Activated T-helper 1 cell treated with anti-CD3 and anti-CD28 coated beads, Interleukin-12 subunit alpha, Interleukin-12 subunit beta, Interleukin-2, Interleukin-4 antibody, amounts not matched to agents 30 ng/mL and 10 ng/mL and 1 ng/mL, durations not matched to agents 14 hours and 24 hours and 36 hours (primary cell): ENCODE measurements at places on chromosomes 5 and 9. TPM values are rescaled to one million over a fixed set of nuclear protein-coding genes. Genes with fewer than 3 reads are reported as not detected.

The MEIKIN gene
- total RNA-seq = not detected in 2 replicates

The SH3TC2 gene
- not detected in 2 replicates for total RNA-seq

The IGFBPL1 gene
- not detected in 2 replicates for total RNA-seq

DNA sequence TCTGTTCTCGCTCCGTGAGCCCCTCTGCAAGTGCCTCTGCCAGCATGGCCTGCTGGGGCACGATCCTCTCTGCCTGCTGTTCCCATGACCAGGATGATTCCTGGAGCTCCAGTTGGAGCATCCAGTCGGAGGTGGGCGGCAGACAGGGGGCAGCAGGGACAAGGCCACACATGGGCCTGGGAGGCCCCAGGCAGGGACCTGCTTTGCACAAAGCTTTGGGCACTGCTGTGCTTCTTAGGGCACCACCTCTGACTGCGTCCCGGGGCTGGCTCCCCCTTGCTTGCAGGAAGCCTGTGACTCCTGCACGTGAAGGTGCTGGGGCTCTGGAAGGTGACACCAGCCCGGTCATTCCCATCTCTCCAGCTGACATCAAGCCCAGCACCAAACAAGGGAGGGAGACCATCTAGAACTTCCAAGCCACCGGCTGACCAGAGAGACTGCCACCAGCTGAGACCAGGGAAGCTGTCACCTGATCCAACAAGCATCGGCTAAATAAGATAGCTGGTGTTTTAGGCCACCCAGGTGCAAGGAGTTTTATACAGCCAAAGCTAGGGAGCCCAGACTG is 174.8 kb upstream of the FOXD4L5 start:
- H3K4me1 ChIP-seq = no peaks in the 10 kb centered on the region
- no peak overlapping the region for H3K27ac ChIP-seq
- no peak overlapping the region for H3K4me3 ChIP-seq
- H3K36me3 ChIP-seq = peaks cover 1% of the 10 kb centered on the region
- H3K27me3 ChIP-seq = no peaks in the 10 kb centered on the region

- H3K27me3 ChIP-seq = no peaks in the 10 kb centered on the region
- peaks cover 24% of the 10 kb centered on the region for H3K36me3 ChIP-seq
- H3K27ac ChIP-seq = no peak overlapping the region
- H3K4me3 ChIP-seq = no peak overlapping the region
These were observed 5.9 kb downstream of the MGAT4B start for GRCh38 chr5:179800696-179801201.

- no peak overlapping the region for H3K4me3 ChIP-seq
- H3K4me1 ChIP-seq = peaks cover 29% of the 10 kb centered on the region
- no peak for DNase-seq
- H3K27ac ChIP-seq = no peak overlapping the region
- no peaks in the 10 kb centered on the region for H3K27me3 ChIP-seq
- H3K36me3 ChIP-seq = peaks cover 38% of the 10 kb centered on the region
These were observed 16.3 kb downstream of the TCERG1 start for GRCh38 chr5:146463446-146463845.

DNA sequence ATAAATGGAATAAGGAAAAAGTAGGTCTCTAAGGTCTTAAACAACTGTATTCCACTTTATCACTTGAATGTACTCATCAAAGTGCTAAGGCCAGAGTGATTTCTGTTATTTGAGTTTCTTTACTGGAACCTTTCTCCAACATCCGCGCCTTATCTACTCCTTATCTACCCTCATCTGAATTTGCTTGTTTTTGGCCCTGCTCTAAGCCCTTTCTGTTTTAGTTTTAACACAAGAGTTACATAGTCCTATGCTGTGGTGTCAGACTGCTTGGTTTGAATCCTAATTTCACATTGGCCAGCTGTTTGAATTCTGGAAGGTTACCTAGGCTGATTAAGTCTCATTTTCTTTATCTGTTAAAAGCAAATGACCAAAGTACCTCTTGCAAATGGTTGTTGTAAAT is 128.3 kb downstream of the PCSK5 start:
- H3K27ac ChIP-seq = no peak overlapping the region
- H3K27me3 ChIP-seq = peaks cover 2% of the 10 kb centered on the region
- H3K4me1 ChIP-seq = peaks cover 47% of the 10 kb centered on the region

GRCh38 chr5:172881691-172882370 is 47.8 kb downstream of the ERGIC1 start:
- H3K4me3 ChIP-seq = no peak overlapping the region
- no peak for DNase-seq
- no peaks in the 10 kb centered on the region for H3K27me3 ChIP-seq
- H3K27ac ChIP-seq = no peak overlapping the region
- peaks cover 2% of the 10 kb centered on the region for H3K36me3 ChIP-seq

DNA sequence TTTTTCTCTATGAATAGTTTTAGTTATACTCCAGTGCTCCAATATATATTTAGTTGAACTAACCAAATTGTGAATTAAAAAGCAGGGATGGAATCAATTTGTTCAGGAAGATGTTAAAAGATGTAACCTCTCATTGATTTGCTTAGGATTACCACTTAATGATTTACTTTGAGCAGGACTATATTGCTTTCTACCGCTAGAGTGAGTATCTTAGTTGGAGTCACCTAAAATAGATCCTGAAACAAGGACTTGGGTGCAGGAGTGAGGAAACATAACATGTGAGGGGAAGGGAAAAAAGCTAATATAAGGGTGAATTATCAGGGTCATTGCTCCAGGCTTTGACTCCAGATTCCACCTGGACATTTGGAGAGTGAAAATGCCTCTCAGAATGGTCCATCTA is 2277.4 kb upstream of the C9orf72 start:
- no peaks in the 10 kb centered on the region for H3K36me3 ChIP-seq
- no peak overlapping the region for H3K4me3 ChIP-seq
- H3K27ac ChIP-seq = no peak overlapping the region
- no peaks in the 10 kb centered on the region for H3K4me1 ChIP-seq
- no peaks in the 10 kb centered on the region for H3K27me3 ChIP-seq

DNA sequence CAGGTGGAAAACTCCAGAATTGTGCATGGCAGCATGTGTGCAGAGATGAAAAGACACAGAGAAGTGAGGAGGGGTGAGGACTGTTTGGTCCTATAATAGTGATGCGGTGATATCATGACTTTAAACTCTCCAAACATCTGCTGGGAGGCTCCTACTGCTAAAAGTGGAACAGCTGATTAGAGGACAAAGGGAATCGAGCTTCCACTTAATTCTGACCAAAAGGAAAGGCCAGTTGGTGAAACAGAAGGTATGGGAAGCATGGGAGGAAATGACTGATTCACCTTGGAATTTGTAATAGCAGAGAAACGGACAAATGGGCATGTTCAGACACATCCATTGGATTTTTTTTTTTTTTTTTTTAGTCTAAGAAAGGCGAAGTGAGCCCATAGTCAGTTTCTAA is 67.5 kb upstream of the MAMDC2 start:
- H3K27me3 ChIP-seq = peaks cover 6% of the 10 kb centered on the region
- no peak overlapping the region for H3K27ac ChIP-seq
- no peaks in the 10 kb centered on the region for H3K4me1 ChIP-seq
- no peak overlapping the region for H3K4me3 ChIP-seq
- no peaks in the 10 kb centered on the region for H3K36me3 ChIP-seq

DNA sequence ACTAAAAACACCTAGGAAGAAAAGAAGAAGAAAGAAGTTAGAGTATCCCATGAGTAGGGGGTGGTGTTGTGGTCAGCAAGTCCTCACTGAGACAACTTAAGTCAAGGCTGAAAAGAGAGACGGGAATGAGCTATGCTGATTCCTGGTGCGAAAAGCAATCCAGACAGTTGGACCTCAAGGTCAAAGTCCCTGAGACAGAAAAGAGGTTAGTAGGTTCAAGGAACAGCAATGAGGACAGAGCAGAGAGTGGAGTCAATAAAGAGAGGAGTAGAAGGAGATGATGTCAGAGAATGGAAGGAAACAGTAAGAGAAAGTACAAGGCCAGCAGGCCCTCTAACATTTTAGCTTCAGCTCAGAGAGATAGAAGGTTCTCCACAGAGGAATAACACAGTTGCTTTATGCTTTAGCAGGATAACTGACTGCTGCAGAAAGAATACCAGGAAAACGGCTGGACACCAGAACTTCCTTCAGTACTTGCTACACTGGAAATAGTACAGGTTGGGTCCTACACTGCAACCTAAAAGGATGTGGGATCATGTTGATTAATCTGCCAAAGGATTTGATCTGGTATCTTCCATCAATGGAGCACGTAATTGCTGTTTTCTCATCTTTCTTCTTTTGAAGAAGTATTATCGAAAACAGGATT is 43.6 kb downstream of the GNAQ start:
- no peak overlapping the region for H3K27ac ChIP-seq
- H3K27me3 ChIP-seq = no peaks in the 10 kb centered on the region
- peaks cover 9% of the 10 kb centered on the region for H3K36me3 ChIP-seq
- no peak for DNase-seq

DNA sequence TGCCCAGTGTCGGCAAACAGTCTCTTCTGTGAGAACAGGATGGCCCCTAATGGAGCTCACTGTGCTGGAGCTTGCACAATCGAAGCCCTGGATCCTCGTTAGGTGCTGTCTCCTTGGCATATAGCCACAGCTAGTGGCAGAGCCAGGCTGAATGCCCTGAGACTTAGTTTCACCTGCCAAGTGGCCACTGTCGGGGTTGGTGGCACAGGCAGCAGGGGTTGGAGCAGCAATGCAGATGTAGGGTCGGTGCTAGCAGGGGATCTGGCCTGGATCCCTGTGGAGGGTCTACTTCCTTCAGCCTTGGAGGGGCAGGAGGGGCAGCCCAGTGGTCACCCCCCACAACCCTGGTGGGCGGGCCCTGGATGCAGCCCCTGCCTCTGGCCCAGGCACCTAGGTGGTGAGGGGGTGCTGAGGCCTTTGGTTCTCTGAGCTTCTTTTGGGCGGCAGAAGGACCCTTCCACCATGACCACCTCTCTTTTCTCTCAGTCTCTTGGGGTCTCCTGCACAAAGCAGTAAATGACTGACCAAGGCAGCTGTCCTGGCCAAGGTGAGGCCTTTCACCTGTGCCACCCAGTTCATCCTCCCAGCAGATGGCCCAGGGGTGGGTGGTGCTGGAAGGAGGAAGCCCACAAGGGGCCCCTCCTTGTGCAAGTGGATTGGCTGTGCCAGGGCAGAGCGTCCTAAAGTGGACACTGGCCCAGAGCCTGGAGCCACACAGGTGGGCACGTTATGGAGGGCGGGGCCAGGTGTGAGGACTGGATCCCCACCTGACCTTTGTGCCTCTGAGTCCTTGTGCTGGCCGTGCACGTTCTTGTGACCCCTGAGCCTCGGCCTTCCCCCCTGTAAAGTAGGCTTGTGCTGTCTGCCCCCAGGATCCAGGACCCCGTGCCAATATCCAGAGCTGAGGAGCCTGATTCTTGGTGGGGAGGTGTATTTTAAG is 44.8 kb downstream of the PHF2 start:
- no peak overlapping the region for H3K4me3 ChIP-seq
- peaks cover 6% of the 10 kb centered on the region for H3K4me1 ChIP-seq
- DNase-seq = no peak
- no peak overlapping the region for H3K27ac ChIP-seq
- H3K27me3 ChIP-seq = no peaks in the 10 kb centered on the region

DNA sequence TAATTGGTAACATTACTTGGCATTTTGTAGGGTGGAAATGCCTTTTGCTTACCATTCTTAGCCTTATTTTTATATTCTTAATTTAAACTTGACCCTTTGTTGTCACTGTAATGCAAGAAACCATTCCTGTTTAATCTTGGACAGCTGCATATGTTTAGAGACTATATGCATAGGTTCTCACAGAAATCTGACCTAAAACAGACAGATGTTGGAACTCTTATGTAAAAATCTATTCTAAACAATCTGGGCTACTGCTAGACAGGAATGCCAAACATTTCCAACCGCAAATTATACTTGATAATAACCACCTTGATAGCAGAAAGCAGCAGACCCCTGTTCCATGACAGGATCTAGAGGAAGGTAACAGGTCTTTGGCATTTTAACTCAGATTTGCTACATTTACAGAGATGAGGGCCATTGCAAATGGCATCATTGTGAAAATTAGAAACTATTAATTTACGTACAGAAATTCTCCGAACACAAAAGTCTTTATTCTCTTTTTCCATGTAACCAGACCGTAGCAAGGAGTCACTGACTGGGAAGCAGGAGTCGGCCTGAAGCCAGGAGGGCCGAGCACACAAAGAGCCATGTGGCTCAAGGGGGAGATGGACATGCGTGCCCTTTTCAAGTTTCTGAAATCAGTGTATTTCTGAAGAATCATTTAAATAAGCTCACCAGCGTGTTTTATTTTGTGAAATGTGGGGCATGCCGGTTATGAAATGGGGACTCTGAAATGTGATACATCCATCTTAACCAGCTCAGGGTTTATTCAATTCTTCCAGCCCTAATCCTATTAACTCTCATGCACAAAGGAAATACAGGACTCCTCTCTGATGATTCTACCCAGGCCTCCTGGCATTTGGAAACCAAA is 139.3 kb downstream of the AOPEP start:
- H3K4me1 ChIP-seq = peaks cover 55% of the 10 kb centered on the region
- peaks cover under 1% of the 10 kb centered on the region for H3K36me3 ChIP-seq
- H3K4me3 ChIP-seq = no peak overlapping the region
- no peak for DNase-seq
- no peak overlapping the region for H3K27ac ChIP-seq

DNA sequence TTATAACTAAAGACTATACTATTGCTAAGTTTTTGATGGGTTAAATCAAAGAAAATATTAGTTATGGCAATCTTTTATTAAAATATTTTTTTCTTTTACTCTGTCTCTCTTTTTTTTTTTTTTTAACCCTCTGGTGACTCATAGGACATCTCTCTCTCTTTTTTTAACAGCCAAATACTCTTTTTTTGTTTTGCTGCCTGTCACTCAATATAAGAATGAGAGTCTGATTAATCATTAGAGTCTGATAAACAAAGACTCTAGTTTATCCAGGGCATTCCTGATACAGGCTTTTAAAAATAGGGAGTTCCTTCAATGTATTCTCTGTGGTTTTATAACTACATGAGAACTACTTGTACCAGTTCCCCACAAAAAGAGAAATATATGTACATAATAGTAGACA is 77.3 kb downstream of the SLC38A9 start:
- DNase-seq = no peak
- H3K27me3 ChIP-seq = no peaks in the 10 kb centered on the region
- peaks cover 16% of the 10 kb centered on the region for H3K4me1 ChIP-seq
- no peak overlapping the region for H3K27ac ChIP-seq
- no peak overlapping the region for H3K4me3 ChIP-seq

- no peaks in the 10 kb centered on the region for H3K4me1 ChIP-seq
- H3K36me3 ChIP-seq = no peaks in the 10 kb centered on the region
- DNase-seq = no peak
These were observed 18.9 kb downstream of the AMBP start for GRCh38 chr9:114059047-114059803.

- no peak for DNase-seq
- no peaks in the 10 kb centered on the region for H3K4me1 ChIP-seq
- no peak overlapping the region for H3K4me3 ChIP-seq
These were observed 14.6 kb downstream of the ENTREP1 start for GRCh38 chr9:69339620-69340019.

GRCh38 chr9:15144622-15145061 is 162.4 kb downstream of the TTC39B start:
- peaks cover 10% of the 10 kb centered on the region for H3K4me1 ChIP-seq
- no peak for DNase-seq
- H3K27me3 ChIP-seq = peaks cover 6% of the 10 kb centered on the region
- H3K27ac ChIP-seq = no peak overlapping the region
- H3K36me3 ChIP-seq = no peaks in the 10 kb centered on the region
